ENCODE measurements at places on chromosomes 16 and 17. TPM values are rescaled to one million over a fixed set of nuclear protein-coding genes. Genes with fewer than 3 reads are reported as not detected.

- peak overlapping the region; percentile 97 for H3K4me3 ChIP-seq
- peak overlapping the region; percentile 77 for H3K27ac ChIP-seq
- 0 out of 2 replicates have a peak, but pooled peaks cover 4% of the 10 kb centered on the region for H3K4me1 ChIP-seq
- DNase-seq, result peak; percentile 65
Observed at GRCh38 chr17:73192206-73192893, 505 bp upstream of the COG1 start.

DNA sequence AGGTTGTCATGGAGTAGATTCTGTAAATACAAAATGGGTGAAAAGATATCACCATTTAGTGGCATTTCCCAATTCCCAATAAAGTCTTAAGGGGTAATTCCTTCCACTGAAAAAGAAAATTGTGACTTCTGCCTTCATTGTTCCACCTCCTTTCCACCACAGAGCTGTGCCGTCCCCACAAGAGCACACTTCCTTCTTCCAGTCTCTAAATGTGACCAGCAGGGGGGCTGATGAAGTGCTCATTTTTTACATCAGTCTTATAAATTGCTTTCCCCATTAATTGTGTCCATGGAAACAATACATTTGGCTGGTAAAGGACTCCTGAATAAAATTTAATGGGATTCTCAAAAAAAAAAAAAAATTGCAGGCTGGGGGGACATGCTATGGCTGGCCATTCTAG, 260.8 kb upstream of the PSMD7 start:
- no peak for DNase-seq
- no peak overlapping the region for H3K4me3 ChIP-seq
- H3K27me3 ChIP-seq, result peaks cover 22% of the 10 kb centered on the region
- H3K27ac ChIP-seq, result no peak overlapping the region

DNA sequence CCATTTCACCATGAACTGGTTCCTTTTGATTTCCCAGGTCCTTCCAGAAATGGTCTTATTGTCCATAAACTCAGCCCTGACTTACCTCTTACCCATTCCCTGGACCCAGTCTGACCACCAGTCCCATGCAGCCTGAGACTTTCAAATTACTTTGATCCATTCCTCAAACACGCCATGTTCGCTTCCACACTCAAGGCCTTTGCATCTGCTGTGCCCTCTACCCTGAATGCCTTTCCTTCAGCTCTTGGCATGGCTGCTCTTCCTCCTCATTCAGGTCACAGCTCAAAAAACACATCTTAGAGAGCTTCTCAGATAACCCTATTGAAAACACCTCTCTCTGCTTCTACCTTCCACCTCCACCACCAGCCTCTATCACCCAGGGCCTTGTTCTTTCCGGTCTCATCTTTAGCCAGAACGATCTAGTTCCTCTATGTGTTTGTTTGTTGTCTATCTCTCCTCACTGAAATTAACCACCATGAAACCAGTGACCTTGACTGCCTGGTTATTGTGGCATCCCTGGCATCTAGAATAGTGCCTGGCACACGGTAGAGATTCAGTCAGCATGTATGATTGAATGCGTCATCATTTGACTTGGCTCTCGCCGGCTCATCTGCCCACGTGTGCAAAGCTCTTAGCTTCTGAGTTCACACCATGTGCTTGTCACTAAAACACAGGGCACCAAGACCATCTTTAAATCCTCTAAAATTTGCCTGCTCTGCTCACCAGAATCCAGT, 12.8 kb downstream of the CRYM start:
- no peaks in the 10 kb centered on the region for H3K36me3 ChIP-seq
- no peak overlapping the region for H3K27ac ChIP-seq
- H3K27me3 ChIP-seq, result no peaks in the 10 kb centered on the region
- H3K4me3 ChIP-seq, result no peak overlapping the region
- DNase-seq, result no peak

CRK gene
- 57.1 TPM for total RNA-seq

MYLK3 gene
- 0.68 TPM for total RNA-seq

ACSM2A gene
- not detected for total RNA-seq

GRCh38 chr16:68385371-68385770, 62.9 kb downstream of the SMPD3 start:
- H3K27ac ChIP-seq, result no peak overlapping the region
- DNase-seq, result no peak
- H3K4me3 ChIP-seq, result no peak overlapping the region
- no peaks in the 10 kb centered on the region for H3K36me3 ChIP-seq
- H3K27me3 ChIP-seq, result no peaks in the 10 kb centered on the region

- no peaks in the 10 kb centered on the region for H3K27me3 ChIP-seq
- no peak for DNase-seq
- no peak overlapping the region for H3K4me3 ChIP-seq
- H3K4me1 ChIP-seq, result peaks cover 29% of the 10 kb centered on the region
- H3K36me3 ChIP-seq, result no peaks in the 10 kb centered on the region
Observed at GRCh38 chr16:53817812-53818550, 114.0 kb downstream of the FTO start.
